Fibroblast of gingiva (primary cell): ENCODE measurements at places on chromosomes 5 and 9.
A peak's percentile ranks its signal among the peaks of the same experiment; 100 is the strongest.

GRCh38 chr5:83077662-83078261 is 415 bp downstream of the XRCC4 start:
- peak; percentile 5 for DNase-seq

GRCh38 chr9:39588500-39589137 is 233.2 kb downstream of the SPATA31A1 start:
- no peak for DNase-seq

GRCh38 chr5:58458141-58458742 is 1.6 kb downstream of the PLK2 start:
- DNase-seq, result no peak

DNA sequence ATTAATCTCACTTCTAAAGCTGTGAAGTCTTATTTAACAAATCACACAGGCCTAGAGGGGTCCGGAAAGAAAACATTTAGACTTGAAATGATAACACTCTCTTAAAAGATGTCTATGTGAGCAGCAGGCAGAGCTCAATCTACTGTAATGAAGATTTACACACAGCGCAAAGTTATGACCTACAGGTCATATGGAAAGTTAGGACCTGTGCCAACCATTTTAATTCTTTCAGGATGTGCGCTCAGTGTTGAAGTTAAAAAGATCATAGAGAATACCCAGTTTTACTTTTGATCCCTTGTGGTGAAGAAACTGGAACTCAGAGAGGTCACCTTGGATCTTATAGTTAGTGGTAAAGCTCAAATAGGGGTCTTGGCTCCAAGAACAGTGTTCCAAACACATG is 3.1 kb upstream of the CREBRF start:
- DNase-seq, result peak; percentile 8

DNA sequence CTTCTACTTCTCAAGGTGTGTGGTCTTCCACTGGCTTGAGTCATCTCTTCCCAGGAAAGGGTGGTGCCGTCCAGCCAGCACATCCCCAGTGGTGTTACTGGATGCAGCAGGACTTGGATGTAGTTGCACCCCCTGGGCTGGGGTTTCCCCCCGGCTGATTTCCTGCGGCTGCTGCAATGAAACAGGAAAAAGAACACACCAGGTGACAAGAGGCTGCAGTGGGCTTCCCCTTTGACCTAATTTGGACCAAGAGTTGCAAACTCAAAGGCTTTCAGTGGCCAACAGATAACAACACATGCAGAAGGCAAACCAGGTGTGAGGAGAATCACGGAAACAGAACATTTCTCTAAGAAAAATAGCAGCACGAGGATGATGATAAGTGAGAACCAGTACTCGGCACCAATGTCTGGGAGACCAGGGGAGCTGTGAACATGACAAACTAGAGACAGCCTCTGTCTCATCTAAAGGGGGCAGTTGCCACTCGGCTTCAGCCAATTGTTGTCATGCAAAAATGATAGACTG is 83.7 kb downstream of the PDE6A start:
- no peak for DNase-seq

- no peak for DNase-seq
These were observed 2118.6 kb upstream of the C9orf72 start for GRCh38 chr9:29691758-29692407.

GRCh38 chr9:70607329-70607728 is 192.9 kb upstream of the KLF9 start:
- DNase-seq, result no peak

GRCh38 chr5:131845828-131846227 is 49.0 kb upstream of the FNIP1 start:
- no peak for DNase-seq

DNA sequence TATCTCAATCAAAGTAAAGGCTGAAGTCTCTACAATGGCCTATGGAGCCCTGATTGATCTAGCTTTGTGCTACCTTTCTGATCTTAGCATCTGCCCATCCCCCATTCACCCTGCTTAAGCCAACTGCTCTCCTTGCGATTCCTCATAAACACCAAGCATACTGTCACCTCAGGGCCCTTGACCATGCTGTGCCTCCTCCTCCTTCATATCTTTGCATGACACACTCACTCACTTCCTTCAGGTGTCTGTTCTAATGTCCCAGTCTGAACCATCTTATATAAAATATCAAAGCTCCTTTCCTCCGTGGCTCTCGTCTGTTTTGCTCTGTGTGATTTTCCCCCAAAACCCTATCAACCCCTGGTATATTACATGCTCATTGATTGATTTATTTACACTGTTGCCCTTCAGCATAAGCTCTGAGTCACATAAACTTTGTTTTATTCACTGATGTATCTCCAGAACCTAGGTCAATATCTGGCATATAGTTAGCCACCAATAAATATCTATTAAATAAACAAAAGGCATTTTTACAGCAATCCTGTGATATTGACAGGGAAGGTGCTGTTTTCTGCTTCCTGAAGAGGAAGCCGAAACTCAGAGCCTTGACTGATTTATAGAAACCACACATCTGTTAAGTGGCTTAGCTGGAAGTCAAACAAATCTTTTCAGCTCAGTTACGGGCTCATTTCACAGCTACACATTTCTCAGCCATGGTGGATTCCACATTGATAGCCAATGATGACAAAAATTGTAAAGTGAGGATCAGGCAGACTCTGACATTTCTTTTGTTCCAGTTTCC is 103.6 kb downstream of the BOD1 start:
- DNase-seq, result no peak

- no peak for DNase-seq
These were observed 151.2 kb downstream of the ZDHHC21 start for GRCh38 chr9:14542071-14542470.

DNA sequence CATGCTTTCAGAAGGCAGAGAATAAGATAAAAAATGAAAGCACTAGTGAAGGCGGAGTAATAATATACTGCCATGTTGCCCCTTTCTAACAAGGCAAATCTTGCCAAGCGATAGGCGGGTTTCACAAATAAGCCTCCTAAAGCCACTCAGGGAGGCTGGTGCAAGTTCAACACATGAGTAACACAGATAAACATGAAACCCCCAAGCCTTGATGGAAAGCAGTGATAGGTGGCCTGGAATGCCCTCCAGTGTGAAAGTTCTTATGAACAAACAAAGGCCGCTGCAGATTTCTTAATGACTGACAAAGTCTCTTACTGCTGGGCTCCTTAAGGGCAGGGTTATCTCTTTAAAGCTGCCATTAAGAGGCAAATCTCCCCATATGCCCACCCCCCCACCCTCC is 154.7 kb downstream of the ZDHHC21 start:
- no peak for DNase-seq

DNA sequence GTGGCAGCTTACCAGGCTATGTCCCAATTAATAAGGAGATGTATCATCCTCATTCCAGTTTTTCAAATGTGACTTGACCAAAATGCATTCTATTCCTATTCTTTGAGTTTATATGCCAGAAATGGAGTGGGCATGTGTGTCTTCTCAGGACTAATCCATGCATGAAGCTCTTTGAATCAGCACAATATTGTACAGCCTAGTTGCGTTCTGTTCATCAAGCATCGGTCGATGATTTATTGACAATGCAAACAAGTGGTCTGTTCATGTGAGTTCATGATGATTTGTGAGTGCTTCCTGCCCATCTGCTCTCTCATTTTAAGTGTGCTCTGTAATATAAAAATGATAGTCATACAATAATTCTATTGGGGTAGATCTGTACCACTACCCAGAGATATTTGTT is 48.3 kb downstream of the PALM2AKAP2 start:
- no peak for DNase-seq

DNA sequence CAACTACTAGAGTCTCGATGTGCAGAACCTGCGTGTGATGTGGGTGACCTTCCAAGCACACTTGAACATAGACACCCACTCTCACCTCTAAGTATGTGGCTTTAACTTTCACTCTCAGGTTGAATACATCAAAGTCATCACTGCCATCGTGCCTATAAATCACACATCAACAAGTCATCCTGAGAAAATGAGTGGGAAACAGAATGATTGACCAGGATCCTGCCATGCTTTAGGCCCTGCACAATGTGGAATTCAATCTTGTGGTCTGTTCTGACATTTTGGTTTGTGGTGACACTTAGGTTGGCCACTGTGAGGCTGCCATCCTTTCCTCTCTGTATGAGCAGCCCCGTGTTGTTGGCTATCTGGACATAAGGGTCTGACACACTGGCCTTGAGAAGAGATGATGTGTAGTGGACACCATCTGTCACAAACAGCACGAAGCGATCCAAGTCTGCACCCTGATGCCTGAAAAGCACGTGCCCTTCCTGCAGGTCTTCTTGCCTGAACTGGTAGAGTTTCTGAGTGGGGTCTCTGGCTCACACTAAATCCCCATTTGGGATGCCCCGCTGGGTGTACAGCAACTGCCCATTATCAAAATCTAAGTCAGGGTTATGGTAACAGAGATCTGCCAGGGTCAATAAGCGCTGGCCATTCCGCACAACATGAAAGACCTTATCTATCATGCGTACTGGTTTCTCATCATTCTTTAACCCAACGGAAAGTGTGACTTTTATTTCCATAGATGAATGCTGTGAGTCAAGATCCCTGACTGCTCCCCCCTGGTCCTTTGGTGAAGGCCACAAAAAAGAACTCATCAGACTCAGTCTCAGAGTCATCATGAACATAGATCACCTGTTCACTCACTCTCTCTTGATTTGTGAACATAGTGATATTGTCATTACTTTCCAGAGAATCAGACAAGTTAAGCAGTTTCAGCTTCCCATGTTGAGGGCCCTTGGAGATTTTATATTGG is 116.6 kb downstream of the ESM1 start:
- DNase-seq, result no peak

DNA sequence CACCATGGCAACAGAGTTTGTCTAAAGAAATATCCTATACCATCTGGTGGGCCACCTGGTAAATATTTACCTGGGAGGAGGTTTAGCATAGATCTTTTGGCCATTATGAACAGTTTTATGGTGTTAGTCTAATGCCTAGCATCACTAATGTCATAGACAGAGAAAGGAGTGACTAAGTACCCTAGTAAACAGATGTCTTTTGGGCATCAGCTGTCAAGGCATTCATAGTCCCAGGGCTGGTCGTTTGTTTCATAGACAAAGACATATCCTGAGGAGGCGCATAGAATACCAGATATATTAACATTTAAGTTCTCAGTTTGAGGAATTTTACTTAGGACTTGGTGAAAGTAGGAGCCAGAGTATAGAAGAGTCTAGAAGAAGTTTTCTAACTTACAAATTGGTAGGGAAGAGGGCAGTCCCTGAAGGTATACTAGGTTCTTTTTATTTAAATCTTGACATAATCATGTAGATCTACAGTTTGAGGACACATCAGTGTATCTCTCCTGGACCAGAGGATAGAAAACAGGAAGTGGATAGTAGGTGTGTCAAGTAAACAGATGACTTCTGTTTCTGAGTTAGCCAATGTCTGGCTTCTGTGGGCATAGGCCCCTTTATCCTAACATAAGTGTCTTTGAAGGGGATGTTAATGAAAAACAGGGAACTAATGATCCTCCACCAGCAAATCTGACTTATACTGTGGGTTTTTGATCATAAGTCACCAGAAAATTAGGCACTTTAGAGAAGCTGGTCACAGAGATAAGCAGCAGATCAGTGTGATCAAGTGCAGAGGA is 105.0 kb upstream of the PRSS3 start:
- no peak for DNase-seq
